HFFc6 (cell line): ENCODE measurements at places on chromosomes 3 and 15.

DNA sequence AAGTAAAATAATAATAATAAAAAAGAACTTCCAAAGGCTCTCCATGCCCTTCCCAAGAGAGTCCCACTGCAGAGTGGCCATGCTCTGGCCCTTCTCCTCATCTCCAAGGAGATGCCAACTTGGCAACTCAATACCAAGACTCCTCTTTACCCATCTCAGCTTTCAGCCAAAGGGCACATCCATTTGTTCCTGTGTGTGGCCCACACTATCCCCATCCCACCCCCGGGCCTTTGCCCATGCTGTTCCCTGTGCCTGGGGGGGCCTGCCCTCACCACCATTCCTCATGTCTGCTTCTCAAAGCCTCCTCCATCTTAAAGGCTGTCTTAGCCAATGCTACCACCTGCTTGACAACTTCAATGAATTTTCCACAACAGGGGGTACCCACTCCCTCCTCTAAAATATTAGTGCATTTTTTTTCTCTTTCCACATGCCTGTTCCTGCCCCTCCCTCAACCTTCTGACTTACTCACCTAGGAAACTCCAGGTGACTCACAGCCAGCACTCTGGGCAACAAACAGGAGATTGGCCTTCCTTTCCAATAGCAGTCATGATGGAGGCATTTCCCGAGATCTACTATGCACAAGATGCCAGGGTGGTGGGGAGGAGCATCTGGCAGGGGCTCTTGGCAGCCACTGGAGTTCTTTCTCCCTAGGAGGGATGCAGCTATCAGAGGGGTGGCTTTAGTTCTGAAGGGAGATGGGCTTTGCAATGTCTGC, 109.4 kb upstream of the SMAD3 start:
- DNase-seq: peak; percentile 54

DNA sequence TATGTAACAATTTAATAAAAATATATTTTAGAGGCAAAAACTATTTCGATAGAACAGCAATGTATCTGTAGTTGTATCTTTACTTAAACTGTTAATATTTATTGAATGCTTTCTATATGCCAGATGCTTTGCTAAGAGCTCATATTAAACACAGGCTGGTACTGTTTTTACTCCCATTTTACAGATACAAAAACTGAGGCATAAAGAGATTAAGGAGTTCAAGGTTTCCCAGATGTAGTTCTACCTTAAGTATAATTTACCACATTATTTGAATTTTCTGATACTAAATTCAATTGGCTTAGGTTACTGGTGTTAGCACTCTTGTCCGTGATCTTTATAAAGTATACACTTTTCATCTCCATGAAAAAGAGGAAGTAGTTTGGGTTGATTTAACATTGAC, 149.8 kb downstream of the ROBO2 start:
- no peak for DNase-seq

GRCh38 chr3:159861369-159861987, 127.2 kb upstream of the IL12A start:
- no peak for DNase-seq

DNA sequence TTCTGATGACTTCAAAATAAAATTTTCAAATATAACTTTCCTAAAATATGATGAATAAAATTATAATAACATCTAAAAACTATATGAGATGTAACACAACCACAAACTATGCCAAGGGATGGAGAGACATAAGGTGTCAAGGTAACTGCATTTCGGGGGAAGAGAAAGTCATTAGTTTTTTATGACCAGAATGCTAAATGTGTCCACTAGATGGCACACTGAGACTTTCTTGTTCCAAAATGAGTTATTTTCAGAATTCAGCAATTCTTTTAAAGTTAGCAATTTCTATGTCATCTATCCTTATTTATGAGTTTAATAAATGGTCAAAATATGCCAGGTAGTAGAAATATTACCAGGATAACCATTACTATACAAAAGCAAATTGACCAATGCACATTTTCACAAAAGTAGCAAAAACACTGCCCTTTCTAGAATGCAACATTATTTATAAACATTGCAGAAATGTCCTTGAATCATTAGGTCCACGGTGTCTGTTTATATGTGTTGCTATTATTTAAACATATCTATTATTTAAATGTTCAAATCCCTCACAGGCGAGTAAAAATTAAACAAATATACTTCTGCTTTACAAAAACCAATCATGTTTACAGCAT, 374.2 kb downstream of the PLCL2 start:
- DNase-seq: peak; percentile 21

GRCh38 chr3:158109295-158109803, 540 bp upstream of the RSRC1 start:
- no peak for DNase-seq
